Activated naive CD8-positive, alpha-beta T cell treated with anti-CD3 and anti-CD28 coated beads, Interleukin-2, amount 10 ng/mL, durations not matched to agents 7 days and 5 days (primary cell): ENCODE measurements at places on chromosomes 6 and 20. TPM values are rescaled to one million over a fixed set of nuclear protein-coding genes. Genes with fewer than 3 reads are reported as not detected.

The HTR1E gene
- total RNA-seq = not detected

- DNase-seq = no peak
Observed at GRCh38 chr6:12075067-12075563, 63.0 kb downstream of the HIVEP1 start.

- DNase-seq = no peak
Observed at GRCh38 chr6:684831-685636, 7.9 kb downstream of the EXOC2 start.

The HTR1B gene
- not detected for total RNA-seq

DNA sequence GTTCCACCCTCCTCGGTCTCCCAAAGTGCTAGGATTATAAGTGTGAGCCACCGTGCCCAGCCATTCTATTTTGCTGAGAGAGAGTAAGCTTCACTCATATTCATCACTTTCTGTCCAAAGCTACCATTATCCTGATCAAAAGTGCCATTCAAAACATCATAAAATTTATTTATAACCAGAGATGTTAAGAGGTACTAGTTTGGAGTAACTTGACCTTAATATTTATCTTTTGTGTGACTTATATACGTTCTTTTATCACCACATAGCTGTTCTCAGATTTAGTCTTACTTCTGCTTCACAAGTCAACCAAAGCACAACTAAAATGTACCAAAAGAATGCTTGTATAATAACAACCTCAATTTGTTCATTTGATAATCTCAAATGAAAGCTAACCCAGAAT lies 18.1 kb downstream of the AKIRIN2 start:
- DNase-seq = no peak

DNA sequence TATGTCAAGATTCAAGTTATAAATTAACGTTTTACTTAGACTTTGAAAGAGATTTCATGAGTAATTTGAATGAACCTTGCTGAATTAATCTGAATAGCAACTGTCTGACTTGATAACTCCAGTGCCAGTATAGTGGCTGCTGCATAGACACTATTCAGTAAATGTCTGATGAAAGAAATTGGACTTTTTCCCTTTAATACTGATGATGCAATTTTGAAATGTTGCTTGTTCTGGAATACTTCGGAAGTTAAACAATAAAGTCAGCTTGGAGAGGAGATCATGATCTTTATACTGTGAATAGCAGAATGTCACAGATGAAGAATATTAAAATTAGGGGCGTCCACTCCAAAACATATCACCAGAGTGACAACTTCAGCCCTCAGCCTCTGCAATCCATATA lies 3.6 kb upstream of the PGBD1 start:
- no peak for DNase-seq

The LY6G5C gene
- 3.5 TPM for total RNA-seq

The GPX5 gene
- not detected for total RNA-seq

- DNase-seq = no peak
Observed at GRCh38 chr6:140073456-140073855, 699.0 kb upstream of the CITED2 start.

DNA sequence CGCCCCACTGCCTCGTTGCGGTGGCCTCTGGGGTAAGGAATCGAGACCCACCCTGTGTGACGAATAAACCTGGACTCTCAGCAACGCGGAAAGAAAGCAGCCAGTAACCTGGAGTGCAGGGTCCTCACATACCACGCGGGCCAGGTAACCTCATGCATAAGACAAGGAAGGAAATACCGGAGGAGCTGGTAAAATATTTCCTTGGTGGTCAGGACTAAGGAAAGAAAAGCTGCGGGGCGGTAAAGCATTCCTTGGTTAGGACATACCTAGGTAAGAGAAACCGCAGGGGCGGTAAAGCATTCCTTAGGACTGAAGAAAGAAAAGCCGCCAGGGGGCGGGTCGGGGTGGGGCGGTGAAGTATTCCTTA lies 80.7 kb downstream of the SYTL3 start:
- no peak for DNase-seq

- DNase-seq = no peak
Observed at GRCh38 chr6:122871079-122871478, 82.0 kb downstream of the SMPDL3A start.

DNA sequence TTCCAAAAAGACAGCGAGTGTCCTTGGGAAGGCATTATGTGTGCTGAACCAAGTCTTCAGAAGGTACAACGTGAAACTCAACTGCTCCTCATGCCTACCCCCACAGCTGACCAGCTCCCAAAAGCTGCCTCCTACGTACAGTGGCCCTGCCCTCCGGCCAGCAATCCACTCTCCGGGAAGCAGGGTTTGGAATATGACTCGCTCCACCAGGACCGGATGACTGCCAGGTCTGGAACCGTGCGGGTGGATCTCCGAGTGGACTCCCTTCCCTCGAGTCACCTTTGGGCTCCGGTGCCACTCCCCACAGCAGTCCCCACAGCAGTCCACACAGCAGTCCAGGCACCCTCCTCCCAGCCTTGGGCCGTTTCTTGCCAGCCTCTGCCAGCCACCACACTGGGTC lies 4.3 kb downstream of the ZBTB46 start:
- DNase-seq = no peak

DNA sequence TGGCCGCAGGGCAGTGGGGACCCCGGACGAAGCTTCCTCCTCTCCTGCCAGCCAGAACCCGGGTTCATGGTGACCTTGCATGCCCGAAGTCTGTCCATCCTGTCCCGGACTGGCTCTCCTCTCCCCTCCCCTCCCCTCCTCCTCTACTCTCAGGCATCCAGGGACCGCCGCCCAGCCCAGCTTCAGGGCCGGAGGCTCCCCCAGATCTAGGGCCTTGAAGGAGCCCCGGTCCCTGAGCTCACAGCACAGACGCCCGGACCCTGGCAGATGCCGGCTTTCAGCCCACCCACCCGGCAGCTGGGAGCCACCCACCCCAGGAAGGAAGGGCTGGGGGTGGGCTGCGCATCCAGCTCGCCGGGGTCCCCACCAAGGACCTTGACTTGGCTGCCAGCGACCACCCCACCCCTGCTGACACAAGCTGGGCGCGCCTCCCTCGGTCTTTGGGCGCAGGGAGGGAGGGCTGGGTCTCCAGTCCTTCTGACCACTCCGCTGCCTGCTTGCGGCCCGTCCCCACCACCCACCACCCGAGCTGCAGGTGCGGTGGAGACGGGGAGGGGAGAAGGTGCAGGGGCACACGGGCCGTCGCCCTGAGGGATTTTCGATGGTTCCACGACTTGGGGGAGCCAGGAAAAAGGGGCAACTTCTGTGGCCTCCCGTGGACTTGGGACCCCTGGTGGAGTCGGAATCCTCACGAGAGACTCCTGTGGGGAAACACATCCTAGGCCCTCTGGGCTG lies 5.8 kb upstream of the ABHD16B start:
- no peak for DNase-seq

DNA sequence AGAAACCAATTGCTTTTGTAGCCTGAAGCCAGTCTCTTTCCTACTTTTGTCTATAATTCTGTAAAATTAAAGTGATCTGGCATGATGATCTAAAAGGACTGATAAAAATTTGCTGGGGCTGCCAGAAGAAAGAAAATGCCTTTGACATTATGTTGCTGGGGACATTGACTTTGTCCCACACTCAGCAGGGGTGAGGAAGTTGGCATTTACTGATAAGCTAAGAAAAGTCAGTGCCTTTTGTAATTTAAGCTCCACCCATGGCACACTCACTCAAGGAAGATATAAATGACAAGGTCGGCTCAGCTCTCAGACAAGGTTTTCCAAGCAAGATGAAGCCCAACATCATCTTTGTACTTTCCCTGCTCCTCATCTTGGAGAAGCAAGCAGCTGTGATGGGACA lies at the start of gene SEMG1:
Gene SEMG1, plus strand, starts transcription at position 309 of the 400 bp plus-strand sequence. Its CDS starts 21 bp downstream, at position 330.
- DNase-seq = no peak

- DNase-seq = no peak
Observed at GRCh38 chr20:63370618-63371187, 9.6 kb upstream of the CHRNA4 start.

DNA sequence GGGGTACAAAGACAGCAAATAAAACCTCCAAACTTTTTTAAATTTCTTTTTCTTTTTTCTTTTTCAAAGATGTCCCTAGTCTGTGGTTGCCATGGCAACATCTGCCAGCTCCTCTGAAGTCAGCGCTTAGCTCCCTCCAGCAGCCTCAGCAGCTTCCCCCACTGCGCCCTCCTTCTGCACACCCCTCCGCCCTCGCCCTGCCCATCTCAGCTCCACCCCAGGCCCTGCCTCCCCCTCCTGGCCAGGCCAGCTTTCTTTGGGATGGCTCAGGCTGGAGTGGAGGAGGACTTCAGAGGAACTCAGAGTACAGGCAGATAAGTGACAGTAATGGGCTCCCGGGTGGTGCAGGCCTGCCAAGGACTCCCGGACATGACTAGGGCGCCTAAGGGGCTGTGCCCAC lies 104.6 kb downstream of the LRFN2 start:
- no peak for DNase-seq

- DNase-seq = no peak
Observed at GRCh38 chr6:161828355-161828754, 554.5 kb upstream of the AGPAT4 start.
